ENCODE measurements at places on chromosomes 1 and 21.

DNA sequence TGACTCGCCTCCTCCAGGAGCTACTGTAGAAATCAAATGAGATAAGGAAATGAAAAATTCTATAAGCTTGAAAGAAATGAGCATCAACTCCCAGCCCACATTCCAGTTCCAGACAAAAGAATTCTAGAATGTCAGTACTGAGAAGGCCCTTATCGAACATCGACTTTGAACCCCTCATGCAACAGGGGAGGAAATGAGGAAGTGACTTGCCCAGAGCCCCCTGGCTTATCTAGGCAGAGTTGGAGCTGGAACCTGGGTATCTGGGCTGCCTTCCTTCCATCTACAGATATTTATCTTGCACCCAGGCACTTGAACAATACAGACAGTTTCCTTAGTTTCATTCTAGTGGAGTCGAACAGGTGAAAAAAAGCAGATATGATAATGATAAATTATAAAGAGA, 22.3 kb downstream of the MECR start:
- no peak for DNase-seq

DNA sequence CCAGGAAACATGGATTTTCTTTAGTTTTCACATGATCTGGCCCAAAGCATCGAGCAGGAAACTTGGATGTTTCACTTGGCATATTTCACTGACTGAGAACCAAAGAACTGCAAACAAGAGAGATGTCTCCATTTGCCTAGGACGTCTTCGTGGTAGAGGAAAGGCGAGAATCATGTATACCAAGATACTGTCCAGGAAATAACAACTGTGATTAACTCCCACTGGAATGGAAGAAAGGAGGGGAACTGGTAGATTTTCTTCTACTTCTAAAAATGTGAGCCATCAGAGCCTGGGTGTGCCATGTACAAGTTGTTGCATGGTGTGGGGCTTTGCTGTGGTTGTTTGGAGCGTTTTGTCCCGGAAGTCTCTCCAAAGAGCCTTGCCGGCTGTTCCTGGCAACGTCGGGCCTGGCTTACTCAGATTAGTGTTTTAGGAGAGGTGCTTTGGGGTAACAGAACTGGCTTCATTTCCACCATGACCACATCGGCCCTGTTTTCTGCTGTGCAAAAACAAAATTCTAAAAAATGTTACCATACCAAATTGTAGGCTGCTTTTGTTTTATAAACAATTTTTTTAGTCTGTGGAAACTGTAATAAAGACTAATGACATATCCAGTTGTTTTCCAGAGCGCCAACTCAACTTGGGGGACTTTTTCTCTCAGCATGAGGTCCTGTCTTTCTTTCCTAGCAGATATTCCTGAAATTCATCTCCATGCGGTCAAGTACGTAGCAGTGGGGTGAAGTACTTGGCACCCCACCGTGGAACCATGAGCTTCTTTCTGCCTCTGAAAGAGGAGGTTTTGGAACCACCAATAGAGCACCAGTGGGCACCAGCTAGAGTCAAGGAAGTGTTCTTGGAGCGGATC, 118.3 kb downstream of the TM2D1 start:
- no peak for DNase-seq

GRCh38 chr1:154260127-154260526, 12.3 kb upstream of the HAX1 start:
- DNase-seq = no peak

DNA sequence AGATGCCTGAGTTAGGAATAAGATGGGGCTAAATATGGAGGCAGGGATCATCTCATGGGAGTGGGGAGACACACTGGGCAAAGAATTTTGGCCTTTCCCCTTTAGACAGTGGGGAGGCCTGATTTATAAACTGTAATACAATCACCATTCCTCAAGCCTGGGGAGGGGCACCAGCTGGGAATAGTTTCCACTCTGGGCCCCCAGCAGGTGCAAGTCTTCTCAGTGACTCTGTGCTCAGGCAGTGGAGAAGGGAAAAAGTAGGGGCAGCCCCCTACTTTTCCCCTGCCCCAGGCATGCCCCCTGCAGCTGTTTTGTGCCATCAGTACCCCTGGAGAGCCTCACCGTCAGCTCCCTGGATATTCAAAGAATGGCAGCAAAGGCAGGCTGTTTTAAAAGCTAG, 19.1 kb downstream of the COA7 start:
- DNase-seq = no peak

Data from C1 segment of cervical spinal cord (tissue), 14 donors.